NCI-H524 treated with DMSO at 0.1 percent for 48 hours (cell line): ENCODE measurements at places on chromosomes 4 and X.

DNA sequence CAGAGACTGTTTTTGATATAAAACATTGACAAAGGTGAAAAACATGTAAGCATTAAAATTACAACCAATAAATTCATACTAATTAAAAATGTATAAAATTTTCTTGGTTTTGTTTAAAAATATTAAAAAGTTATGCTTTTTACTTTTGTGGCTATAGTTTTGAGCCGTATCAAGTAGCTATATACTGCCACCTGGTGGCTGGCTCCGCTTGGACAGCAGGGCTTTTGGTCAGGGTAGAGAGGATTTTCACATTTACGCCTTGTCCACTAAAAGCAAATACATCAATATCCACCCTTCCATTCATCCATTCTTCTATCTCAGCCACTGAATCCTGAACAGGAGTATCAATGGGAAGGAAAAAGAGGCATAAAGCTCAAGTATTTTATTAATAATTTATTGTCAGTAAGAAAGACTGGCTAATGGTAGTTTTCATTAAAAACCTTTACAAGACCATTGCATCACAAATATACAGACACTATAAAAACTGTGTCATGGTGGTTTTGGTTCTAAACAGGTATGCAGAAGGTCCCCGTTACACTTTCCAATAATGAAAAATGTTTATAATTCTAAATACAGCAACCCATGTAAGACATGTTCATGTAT, 32.1 kb upstream of the MTNR1A start:
- DNase-seq, result no peak

DNA sequence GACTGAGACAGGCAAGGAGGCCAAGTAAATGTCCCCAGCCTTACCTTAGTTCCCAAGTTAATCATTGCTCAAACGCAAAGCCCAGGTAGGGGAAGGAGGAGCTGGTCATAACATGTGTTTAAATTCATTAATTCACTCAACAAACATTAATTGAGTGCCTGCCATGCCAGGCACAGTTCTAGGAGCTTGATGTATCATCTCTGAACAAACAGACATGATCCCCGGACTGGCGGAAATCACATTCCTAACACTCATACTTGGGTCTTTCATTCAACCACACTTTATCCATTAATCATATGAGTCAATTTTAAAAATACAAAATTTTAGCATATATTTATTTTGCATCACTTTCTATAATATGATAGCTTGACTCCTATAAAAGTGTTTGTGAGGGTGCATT, 335.3 kb upstream of the NOCT start:
- no peak for DNase-seq

DNA sequence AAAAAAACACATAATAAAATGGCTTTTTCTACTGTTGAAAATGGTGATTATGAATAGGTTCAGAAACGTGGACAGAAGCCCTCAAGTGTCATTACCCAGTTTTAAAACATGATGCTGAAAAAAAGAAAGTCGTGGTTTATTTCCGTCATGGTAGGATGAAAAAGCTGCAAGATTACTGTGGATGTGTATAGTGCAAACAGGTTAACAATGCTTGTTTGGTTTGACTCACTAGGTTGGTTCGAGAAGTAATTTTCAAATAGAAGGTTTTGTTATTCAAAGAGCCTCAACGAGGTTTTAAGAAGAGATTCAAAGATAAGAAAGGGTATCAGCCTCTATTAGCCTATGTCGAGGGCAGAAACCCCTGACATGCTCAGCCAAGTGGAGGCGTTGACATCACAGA, 2.5 kb upstream of the RXFP1 start:
- no peak for DNase-seq

DNA sequence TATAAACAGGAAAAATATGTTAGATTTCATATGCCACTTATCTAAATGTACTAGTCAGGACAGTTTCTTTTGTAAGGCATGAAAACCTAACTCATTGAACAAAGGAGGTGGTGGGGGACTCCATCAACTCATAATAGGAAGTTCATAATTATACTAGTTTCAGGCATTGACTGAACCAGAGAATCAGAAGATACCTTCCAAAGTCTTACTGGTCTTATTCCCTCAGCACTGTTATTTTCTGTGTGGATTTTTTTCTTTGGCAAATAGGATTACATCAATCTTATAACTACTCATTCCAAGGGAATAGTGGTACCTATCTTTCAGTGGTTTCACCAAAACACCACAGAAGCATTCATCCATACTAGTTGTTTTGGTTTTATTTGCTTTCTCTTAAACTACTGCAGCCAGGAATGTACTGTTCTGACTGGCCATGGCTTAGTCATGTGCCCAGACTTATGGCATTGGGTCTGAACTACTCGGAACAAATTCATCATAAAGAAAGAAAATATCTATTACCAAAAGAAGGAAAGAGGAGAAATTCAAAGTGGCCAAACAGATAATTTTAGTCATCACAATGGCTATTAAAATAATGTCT, 273.9 kb downstream of the ARAP2 start:
- no peak for DNase-seq

GRCh38 chr4:40227284-40227683, 30.5 kb downstream of the RHOH start:
- no peak for DNase-seq

DNA sequence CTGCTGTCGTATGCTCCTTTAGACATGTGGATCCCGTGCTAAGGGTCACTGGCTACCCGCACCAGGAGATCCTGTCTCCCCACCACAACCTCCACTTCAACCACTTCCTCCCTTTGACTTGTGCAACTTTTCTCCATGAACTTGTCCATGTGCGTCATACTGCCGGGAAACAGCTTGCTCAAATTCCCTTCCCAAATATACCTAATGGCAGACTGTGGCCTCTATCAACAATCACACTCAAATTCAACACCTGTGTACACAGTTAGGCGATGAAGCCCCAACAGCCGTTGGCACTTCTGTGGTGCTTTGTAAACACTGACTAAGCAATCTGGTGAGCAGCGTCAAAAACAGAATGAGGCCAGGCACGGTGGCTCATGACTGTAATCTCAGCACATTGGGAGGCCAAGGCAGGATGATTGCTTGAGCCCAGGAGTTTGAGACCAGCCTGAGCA, 49.5 kb downstream of the CD99L2 start:
- no peak for DNase-seq

DNA sequence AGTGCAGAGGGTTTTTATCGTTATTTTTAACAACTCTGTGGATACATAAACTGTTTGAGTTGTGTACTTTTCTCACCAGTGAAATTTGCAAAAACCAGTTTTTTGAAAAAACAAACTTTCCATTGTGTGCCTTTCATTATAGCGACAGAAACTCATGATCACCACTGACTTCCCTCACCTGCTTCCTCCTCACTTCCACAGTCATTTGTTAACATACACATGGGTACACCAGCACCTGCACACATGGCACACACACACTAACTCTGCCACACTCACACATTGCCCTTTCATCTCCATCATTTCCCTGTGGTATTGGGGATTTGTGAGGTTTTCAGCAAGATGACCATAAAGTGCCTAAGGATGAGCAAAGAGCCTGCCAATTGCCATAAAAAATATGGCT, 20.6 kb downstream of the CLDN22 start:
- DNase-seq, result no peak

- DNase-seq, result no peak
These were observed 47.0 kb upstream of the SPRY1 start for GRCh38 chr4:123349421-123350190.

DNA sequence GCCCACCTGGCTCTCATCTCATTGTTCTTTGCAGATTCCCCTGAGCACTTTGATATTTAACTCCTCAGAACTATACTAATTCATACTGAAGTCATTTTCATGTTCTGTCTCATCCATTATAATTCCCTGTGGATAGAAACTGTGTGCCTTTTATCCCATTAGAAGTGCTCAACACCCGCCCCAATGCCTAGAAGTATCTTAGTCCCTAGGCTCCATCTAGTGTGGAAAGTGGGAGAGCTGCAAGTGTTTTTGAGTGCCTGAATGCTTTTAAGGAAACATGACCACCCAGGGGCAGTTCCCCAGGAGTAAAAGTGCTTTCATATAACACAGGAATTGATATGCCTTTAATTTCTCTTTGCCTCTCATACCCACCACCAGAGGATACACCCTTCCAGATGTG, 117.0 kb downstream of the CHRDL1 start:
- no peak for DNase-seq

DNA sequence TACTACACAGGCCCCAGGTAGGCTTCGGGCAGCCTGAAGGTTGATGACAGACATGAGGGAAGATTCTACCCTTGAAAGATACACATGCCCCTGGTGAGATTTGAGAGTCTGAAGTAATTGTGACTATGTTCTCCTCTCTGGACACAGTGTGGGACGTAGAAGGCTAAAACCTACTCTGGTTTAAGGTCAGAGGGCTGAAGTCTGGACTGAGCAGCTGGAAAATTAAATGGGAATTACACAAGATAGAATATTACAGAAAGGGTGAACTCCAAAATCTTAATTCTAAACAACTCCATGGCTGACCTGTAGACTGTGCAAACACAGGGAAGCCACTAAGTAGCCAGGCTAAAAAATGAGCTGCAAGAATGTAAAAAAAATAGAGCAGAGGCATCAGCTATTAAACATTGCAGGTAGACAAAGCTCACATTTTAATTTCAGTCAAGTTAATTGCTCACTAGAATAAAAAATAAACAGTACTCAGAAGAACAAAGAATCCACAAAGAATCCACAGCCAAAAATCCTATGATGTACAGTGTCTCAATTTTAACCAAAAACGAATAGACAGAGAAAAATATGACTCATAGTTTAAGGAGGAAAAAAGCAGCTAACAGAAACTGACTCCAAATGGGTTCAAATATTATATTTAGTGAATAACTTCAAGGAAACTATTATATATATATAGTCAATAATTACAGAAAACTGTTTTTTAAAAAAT, 170.4 kb downstream of the PCDH18 start:
- no peak for DNase-seq

- DNase-seq, result no peak
These were observed 277.2 kb upstream of the UGT8 start for GRCh38 chr4:114321366-114321765.

- DNase-seq, result no peak
These were observed 40.6 kb upstream of the NAP1L5 start for GRCh38 chr4:88738180-88738579.

- DNase-seq, result no peak
These were observed 64.6 kb downstream of the ENPEP start for GRCh38 chr4:110540581-110540980.

- no peak for DNase-seq
These were observed 5.6 kb downstream of the PDE5A start for GRCh38 chr4:119623025-119623424.

- no peak for DNase-seq
These were observed 4.5 kb downstream of the ABCE1 start for GRCh38 chr4:145102619-145103018.

GRCh38 chrX:137195991-137196390, 162.2 kb upstream of the GPR101 start:
- no peak for DNase-seq

- DNase-seq, result no peak
These were observed 90.6 kb downstream of the DCAF8L2 start for GRCh38 chrX:27680726-27681125.

GRCh38 chr4:146095091-146095690, 80.3 kb upstream of the LSM6 start:
- DNase-seq, result no peak

- DNase-seq, result no peak
These were observed 123.8 kb upstream of the DDIT4L start for GRCh38 chr4:100314057-100314456.

DNA sequence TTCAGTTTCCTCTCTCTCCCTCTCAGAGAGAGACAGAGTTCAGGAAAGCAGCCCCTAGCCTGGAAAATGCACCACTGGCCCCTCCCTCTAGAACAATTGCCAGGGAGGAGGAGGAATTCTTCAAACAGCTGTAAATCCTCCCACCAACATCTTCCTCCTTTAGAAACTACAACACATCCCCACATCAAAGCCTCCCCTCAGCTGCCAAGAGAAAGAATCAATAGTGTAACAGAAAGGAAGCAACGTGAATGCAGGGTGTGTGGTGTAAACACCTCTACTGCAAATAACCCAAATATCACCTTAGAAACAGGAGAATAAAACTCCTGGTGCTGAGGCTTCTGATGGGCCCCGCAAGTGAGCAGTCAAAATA, 249.9 kb upstream of the GATB start:
- no peak for DNase-seq

DNA sequence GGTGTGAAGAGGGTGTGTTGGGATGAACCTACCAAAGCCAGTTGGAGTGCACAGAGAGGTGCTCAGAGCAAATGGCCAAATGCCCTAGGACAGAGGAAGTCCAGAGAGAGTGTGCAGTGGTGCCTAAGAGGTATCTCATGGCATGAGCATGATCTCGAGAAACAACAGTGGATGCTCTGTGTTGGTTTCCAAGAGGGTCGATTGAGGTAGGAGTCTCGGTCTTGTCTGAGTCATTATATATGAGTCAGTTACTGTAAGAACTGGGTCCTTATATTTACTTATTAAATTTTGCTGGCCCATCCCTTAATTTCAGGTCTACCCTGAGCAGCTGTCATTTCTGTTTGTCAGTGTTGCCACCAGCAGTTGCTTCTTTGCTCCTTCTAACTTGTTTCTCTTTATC, 86.6 kb upstream of the TMEM150C start:
- DNase-seq, result no peak

GRCh38 chrX:132953354-132953753, 5.1 kb downstream of the HS6ST2 start:
- DNase-seq, result no peak

- DNase-seq, result no peak
These were observed 37.4 kb downstream of the MID1 start for GRCh38 chrX:10582945-10583344.

DNA sequence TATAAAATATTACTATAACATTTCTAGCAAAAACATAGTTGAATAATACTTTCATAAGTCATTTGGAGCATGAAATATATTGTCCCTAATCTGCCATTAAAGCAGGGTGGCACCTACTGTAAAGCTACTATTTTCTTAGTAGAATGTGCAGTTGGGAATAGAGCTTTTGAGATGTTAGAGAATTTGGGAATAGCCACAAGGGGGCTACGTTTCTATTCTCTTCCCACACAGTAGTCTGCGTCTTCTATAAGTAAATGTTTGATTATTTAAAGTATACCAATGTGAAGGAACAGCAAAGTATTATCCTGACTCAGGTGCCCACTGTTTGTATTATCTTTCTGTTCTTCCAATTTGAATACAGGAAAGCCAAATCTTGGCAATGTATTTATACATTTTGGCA, 323.2 kb upstream of the GIMD1 start:
- DNase-seq, result no peak

- no peak for DNase-seq
These were observed 111.6 kb upstream of the C1GALT1C1 start for GRCh38 chrX:120741452-120741851.
